Vagina (tissue), 2 donors: ENCODE measurements at places on chromosomes 1 and 21.

DNA sequence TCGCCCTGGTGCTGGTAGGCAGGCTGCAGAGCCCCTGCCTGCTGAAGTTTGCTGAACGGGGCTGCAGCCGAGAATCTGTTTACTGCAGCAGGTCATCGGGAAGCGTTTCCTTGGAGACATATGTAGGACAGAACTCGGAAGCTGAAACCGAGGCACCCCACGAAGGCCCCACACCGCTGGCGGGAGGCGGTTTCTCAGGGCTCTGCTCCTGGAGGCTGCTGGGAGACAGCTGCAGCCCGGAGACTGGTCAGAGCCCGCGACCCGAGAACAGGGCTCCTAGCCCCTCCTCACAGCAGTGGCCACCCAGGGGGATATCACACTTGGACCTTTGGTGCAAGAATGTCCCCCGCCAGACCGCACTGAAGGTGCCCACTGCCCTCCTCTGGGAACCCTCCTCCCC, 12.7 kb upstream of the PLCH2 start:
- DNase-seq: no peak

DNA sequence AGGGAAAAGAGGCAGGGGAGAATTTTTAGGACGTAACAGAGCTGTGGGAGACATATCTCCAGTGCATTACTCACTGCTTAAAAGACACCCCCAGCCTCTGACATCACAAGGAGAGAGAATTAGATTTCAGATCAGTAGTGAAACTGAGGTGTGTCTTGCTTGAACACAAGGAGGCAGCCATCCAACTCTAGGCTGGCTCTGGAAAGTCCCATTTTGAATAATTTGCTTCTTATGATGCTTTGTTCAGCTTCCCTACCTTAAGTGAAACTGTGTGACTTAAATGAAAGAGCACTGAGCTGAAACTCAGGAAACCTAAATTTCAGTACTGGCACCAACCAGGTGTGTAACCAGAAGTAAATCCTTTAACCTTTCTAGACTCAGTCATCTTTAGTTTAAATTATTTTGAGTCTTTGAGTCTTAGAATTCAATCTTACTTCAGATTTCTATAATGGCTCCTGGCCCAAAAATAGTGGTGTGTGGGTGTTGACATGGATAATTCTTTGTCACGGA, 251.6 kb upstream of the SGIP1 start:
- DNase-seq: no peak

GRCh38 chr1:234325878-234326496, 47.3 kb upstream of the COA6 start:
- DNase-seq: no peak

DNA sequence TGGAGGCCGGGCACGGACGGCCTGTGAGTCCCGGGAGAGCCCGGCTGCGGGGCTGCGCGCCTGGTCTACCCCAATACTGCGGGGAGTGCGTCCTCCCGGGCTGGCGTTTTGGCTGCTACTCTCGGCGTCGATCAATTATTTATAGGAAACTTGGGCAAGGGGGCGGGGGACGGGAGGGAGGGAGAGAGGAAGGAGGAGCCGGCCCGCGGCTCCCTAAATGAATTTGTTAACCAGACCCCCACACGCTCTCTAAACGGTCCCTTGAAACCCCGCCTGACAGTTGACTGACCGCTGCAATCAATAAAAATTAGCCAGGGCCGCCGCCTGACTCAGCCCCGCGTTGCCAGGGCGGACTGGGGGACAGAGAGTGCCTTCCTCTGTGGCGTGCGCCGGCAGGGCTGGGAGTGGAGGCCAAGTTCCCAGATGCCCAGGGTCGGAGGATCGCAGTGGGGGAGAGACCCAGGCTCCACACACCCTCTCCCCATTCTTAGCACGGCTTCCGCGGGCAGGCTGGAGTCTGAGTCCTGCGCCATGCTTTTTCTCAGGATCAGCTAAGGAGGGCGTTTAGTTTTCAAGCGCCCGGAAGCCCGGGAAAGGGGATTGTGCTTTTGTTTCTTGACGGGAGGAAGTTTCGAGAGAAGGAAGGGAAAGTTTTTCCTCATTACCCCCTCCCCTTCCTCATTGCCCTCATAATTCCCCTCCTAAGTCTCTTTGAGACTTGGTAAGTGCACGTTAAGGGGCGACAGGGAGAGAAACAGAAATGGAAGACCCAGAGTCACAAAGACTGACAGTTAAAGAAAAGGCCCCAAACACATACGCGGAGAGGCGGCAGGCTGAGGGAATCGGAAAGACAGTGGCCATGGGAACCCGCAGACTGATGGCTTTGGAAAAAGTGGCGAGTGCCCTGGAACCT, 6.2 kb downstream of the PAX7 start:
- no peak for DNase-seq

- DNase-seq: no peak
Measured at GRCh38 chr1:115400891-115401290, 62.8 kb upstream of the NGF start.

GRCh38 chr1:161505686-161506085, 429 bp downstream of the FCGR2A start:
- no peak for DNase-seq

DNA sequence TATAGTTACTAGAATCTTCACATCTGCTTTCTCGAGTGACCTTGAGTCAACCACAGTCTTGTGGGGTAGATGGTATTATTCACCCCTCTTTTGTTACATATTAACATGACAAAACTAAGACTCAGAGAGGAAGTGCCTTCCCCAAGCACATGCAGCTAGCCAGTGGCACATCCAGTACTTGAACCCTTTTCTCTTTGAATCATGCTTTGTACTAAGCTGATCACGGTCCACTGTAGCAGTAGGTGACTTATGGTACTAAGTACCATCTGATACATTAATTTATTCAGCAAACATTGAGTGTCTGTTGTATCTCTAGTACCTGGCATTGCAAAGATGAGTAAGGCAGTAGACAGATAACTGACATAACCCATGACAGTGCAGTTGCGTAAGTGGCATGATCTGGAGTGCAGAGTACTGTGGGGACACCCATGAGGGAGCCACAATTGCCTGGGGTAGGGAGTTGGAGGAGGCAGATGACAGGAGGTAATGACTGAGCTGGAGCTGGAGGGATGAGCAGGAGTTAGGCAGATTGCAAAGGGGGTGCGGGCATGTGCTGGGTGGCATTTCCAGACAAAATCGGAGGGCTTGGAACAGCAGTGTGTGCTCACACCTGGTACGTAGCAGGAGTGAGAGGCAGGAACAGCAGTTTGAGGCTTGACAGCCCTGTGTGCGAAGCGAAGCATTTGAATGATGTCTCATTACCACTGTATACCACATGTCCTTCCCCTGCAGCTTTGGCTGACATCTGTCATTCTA, 29.8 kb downstream of the UCK2 start:
- no peak for DNase-seq

DNA sequence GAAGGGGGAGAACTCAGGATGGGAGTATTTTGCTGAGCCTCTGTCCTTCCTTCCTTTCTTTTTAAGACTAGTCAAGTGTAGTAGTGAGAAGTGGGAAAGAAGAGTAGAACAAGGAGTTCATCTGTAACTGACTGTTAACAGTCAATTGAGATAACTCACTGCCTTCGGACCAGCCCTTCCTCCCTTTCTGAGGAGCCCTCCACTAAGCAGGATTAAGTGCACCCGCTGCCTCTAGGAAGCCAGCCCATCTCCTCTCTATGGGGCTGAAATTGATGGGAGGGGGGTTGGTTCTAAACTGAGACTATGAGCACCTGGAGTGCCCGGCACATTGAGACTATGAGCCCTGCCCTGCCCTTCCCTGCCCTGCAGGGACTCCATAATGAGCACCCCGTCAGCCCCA, 72.7 kb upstream of the TINAGL1 start:
- no peak for DNase-seq

GRCh38 chr1:182301026-182301436, 90.6 kb downstream of the GLUL start:
- no peak for DNase-seq

- no peak for DNase-seq
Measured at GRCh38 chr1:56330391-56331026, 248.9 kb downstream of the PLPP3 start.

DNA sequence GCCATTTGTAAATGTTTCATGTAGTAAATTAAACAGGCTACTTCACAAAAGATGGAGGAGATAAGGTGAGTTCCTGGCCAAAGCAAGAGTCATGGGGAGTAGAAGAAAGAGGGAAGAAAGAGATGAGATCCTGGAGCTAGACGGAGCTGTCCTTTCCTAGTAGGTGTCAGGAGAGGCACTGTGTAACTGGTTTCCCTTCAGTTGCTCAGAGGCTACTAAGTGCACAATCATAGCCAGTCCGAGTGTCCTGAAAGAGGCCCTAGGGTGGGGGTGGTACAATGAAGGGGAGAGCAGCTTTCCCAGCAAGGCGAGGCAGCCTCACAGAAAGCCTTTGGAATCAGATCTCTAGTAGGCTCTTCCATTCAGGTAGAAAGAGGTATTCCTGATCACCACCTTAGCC, 390.9 kb downstream of the KCNH1 start:
- peak; percentile 20 for DNase-seq

DNA sequence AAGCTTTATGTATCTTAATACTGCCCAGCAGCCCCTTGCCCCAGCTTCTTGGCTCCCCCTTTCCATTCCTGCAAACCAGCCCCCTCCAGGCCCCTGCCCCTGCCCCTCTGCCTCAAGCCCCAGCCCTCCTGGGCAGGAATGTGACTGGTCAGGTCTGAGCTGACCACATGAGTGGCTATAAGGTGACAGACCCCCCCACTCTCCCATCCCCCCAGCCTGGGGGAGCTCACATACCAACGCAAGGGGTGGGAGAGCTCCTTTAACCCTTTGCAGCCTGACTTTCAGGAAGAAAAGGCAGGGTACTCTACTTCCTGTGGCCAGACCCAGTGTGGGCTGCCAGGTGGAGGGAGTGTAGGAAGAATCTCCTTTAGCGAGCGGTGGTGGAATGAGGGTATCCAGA, 33.2 kb downstream of the AHDC1 start:
- DNase-seq: no peak

DNA sequence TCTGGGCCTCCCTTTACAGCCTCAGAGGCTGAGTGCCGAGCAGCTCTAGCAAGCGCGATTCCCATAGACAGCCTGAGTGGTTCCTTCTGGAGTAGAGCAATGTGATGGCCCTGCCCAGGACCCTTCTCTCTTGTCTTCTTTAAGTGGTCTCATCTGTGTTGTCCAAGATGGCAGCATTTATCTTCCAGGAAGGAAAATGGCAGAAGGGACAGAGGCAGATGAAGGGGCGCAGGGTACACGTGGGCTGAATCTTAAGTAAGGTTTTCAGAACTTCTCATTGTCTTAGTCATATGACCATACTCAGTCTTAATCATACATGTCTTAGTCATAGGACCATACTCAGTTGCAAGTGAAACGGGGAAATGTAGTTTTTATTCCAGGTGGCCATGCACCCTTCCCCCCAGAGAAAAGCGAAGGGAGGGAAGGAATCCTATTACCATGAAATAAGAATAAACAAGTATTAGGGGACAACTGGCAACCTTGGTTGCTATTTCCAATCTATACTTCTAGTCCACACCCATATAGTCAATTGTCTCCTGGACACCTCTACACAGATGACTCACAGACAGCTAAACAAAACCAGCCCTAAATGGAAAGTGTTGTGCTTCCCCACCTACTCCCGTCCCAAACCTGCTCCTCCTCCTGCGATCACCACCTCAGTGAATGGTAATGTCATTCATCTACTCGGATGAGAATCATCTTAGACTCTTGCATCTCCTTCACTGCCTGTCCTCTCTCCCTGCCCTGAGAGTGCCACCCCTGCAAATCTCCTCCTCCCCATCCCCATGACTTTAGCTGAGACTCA, 13.3 kb downstream of the OVAAL start:
- no peak for DNase-seq

- DNase-seq: no peak
Measured at GRCh38 chr1:165014753-165015152, 341.8 kb downstream of the LMX1A start.

GRCh38 chr21:43922949-43923348, 57.9 kb downstream of the AGPAT3 start:
- no peak for DNase-seq

DNA sequence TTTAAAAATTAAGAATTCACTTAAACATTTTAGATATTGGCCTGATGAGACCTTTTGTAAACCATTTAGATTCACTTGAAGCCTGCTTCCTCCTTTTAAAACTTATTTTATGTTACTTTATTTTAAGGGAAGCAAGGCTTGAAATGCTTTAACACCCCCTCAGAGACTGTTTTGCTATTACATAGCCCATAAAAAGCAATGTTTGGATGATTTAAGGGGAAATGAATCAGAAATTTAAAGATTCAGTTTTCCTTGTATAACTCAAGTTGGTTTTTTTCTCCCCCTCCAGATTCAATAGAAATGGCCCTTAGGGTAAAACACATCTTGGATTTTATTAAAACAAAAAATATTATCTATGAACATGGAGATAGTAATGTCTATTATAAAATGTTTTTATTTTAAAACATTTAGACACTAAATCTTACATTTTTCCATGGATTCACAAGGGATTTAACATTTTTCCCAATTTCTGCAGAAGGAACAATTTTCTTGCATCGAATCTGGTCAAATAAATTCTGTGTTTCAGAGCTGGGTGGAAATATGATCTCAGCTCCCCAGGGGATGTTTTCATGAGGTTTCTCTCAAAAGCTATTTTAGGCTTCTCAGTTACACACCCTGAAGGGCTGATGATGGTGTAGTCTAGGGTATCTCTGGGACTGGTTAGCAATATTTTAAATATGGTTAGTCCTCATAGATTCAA, 69.3 kb upstream of the WARS2 start:
- no peak for DNase-seq

DNA sequence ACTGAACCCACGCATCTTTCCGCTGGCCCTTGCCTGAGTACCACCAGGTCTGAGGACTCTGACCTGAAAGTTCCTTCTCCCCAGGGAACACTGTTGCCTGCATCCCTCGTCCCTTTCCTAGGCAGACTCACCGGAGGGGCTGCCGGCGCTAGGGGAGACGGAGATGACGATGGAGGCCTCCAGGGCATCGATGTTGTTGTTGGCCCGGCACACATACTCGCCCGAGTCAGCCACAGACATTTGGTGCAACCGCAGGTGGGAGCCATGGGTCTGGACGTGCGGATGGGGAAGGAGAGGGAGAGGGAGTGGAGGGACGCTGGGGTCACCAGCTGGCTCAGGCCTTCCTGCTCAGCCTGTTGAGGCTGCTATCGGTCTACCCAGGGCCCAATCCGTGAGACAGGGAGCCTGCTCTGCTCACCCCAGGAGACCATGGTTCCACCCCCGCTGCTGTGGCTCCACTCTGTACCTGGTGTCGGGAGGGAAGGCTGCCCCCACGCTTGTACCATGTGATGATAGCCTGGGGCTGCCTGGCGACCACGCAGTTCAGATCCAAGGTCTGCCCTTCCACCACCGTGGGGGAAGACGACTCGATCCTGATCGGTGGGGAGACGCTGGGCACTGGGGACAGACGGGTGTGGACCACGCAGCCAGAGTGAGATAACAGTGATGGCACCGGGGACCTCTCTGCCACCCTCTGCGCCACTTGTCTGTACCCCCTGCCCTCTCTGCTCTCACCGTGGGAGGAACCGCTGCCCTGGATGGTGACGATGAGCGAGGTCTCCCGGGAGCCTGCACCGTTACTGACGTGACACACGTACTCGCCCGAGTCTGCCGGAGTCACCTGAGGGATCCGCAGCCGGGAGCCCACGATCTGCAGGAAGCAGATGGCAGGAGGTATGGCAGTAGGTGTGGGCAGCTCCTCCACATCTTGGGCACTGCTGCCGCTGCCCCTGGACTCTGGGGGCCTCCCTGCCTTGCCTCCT, 35.4 kb downstream of the LDLRAD2 start:
- no peak for DNase-seq
